ENCODE measurements at places on chromosomes 16 and 17.

GRCh38 chr16:84212154-84212553 is 21.2 kb downstream of the ADAD2 start:
- DNase-seq, result no peak

- DNase-seq, result no peak
These were observed 15.2 kb downstream of the UBE2O start for GRCh38 chr17:76437467-76438402.

GRCh38 chr16:12002447-12003006 is 26.0 kb downstream of the SNX29 start:
- no peak for DNase-seq

GRCh38 chr16:88550246-88550661 is 19.9 kb upstream of the ZC3H18 start:
- DNase-seq, result no peak

DNA sequence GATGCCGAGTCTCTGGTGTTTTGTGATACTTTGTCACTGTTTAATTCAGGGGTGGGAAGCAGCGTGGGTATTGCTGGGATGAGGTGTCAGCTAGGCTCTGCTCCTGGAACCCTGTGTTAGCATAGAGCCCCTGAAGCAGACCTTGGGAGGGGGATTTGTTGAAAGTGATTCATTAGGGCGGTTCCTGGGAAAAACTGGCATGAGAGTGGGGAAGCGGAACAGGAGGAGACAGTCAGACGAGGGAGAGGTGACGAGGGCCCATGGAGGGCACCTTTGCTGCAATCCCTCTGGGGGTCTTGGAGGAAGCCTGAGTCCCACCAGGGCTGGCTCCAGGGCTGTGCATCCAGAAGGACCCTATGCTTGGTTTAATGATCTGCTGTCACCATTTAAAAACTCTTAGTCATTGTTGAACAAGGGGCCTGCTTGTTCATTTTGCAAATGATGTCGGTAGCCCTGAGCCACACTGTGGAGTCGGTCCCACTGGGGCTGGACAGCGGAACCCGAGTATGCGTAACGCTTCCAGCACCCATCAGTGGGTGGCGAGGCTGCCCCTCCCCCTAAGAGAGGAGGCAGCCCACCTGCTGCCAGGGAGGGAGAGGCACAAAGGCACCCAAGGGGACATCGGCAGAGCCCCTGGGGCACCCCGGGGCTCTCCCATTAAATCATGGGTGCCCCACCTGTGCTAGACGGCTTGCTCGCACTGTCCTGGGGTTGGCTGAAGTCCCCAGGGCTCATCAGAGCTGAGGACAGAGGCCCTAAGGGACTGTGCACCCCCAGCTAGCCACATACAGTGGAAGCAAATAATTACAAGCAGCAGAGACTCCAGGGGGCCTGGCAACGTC is 35.4 kb downstream of the WFDC1 start:
- no peak for DNase-seq

DNA sequence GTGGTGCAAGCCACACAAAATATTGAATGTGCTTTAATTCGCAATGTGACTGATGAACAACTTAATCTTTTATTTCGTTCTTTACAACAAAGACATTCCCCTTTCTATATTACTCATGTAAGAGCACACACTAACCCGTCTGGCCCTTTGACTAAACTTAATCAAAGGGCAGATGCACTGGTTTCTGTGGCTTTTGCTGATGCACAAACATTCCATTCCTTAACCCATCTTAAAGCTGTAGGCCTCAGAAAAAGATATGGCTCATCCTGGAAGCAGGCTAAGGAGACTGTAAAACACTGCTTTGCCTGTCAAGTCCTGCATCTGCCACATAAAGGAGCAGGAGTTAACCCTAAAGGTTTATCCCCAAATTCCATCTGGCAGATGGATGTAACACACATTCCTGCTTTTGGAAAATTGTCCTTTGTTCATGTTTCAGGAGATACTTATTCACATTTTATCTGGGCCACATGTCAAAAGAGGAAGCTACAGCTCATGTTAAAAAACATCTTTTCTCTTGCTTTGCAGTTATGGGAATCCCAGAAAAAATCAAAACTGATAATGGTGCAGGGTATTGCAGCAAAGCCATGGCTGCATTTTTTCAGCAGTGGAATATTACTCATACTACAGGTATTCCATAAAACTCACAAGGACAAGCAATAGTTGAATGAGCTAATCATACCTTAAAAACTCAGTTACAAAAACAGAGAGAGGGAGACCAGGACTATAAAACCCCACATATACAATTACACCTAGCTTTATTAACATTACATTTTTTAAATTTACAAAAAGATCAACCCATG is 137.2 kb downstream of the AHSP start:
- DNase-seq, result no peak

- no peak for DNase-seq
These were observed 73.9 kb upstream of the DHX40 start for GRCh38 chr17:59491353-59492090.

GRCh38 chr17:21079196-21079595 is 36.4 kb upstream of the USP22 start:
- no peak for DNase-seq

DNA sequence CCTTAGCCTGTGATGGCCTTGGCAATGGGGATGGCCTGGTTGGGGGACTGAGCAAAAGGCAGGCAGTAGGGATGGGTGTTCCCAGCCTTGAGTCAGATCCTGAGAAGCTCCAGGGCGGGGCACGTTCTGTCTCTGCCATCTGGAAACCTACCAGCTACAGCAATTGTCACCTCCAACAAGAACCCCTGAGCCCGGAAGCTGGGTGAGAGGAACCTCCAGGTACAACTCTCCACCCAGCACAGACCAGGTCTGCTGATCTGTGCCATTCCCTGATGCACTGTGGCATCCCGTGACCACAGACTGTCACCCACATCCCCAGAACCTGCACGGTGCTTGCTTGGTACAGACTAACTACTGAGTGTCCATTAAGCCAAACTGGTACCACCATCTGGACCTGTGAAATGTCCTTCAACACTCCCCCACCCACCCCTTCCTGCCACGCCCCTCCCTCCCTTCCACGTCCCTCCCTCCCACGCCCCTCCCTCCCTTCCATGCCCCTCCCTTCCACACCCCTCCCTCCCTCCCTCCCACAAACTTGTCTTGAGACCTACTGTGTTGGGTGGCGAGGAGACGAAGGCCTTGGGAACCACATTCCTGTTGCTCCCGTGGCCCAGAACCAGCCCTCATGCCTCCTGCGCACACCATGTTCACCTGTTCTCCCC is 16.6 kb downstream of the MYO15B start:
- no peak for DNase-seq

GRCh38 chr17:68053231-68054013 is 17.9 kb downstream of the KPNA2 start:
- DNase-seq, result no peak

DNA sequence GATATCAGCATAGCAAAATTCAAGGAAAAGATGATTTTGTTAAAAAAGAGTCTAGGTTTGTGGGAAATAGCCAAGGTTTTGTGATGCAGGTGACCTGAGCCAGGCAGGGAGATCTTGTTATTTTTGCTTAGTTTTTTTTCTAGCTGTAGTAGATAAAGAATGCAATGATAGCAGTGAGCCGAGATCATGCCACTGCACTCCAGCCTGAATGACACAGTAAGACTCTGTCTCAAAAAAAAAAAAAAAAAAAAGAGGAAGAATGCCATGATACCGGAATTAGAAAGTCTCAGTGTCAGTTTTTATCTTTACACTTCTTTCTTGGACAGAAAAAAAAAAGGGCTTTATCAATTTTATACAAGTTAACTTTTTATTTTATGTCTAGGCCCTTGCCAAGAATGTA is 27.5 kb downstream of the TMEM238L start:
- DNase-seq, result no peak

- DNase-seq, result peak; percentile 79
These were observed 2.6 kb upstream of the PITPNC1 start for GRCh38 chr17:67374329-67375053.

- no peak for DNase-seq
These were observed 7.4 kb upstream of the GOSR2 start for GRCh38 chr17:46915596-46915995.

- no peak for DNase-seq
These were observed 102.1 kb downstream of the SHCBP1 start for GRCh38 chr16:46519063-46519462.

- no peak for DNase-seq
These were observed 4.7 kb downstream of the HS3ST6 start for GRCh38 chr16:1913327-1914083.

- DNase-seq, result no peak
These were observed 4.3 kb downstream of the CNTNAP1 start for GRCh38 chr17:42686520-42687128.

DNA sequence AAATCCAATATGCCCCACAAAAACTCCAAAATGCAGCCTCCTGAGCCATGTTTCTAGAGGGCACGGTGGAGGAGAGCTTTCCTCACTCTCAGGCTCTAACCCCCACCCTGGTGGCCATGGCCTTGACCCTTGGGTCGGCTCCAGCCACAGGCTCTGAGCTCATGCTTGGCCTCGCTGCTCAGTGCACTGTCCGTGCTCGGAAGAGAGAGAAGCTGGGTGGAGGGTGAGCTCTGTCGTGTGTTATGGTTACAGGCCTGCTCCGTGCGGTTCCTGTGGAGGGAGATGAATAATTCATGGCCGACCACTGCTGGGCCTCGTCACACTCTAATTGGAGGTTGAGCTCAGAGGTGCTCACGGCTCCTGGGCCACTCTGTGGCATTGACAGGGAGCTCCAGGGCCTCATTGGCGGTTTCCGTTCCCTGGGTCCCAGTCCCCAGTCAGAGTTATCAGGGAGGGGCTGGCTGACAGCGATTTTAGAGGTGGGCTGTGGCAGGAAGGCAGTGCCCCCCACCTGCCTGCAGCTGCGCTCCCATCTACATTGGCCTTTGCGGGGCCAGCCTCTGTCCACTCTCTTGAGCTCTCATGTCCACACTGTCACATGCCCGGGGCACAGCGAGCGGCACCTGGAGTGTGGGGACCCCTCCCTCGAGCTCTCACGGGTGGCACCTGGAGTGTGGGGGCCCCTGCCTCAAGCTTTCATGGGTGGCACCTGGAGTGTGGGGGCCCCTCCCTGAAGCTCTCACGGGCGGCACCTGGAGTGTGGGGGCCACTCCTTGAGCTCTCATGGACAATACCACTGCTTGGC is 24.9 kb downstream of the ACSF3 start:
- DNase-seq, result no peak

DNA sequence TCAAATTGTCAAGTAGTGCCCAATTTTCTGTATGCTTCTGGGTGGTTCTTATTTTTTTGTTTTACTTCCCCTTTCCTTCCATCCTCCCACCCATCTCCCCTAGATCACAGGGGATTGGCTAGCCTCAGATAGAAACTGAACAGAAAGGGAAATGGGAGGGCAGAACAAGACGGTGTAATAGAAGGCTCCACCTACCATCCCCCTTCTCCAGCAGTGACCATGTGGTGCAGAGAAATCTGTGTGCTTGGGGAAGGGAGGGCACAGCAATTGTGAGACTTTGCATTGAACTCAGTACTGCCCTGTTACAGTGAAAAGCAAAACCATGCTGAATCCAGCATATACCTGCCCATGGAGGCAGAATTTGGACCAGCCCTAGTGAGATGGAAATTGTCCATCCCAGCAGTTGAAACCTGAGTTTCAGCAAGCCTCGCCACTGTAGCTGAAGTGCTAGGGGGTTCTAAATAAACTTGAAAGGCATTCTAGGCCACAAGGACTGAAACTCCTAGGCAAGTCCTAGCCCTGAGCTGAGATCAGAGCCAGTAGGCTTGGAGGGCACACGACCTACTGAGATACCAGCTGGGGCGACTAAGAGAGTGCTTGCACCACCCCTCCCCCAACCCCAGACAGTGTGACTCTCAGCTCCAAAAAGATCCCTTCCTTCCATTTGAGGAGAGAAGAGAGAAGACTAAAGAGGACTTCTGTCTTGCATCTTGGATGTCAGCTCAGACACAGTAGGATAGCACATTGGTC is 5.2 kb downstream of the SLFN11 start:
- DNase-seq, result no peak

GRCh38 chr17:79960788-79961522 is 74.7 kb downstream of the TBC1D16 start:
- DNase-seq, result no peak

Data from activated T-cell treated with anti-CD3 and anti-CD28 coated beads for 24 hours (primary cell).